ENCODE measurements at places on chromosomes 12 and 14.

GRCh38 chr14:67158566-67158965 lies 30.7 kb upstream of the GARIN2 start:
- no peak for DNase-seq

DNA sequence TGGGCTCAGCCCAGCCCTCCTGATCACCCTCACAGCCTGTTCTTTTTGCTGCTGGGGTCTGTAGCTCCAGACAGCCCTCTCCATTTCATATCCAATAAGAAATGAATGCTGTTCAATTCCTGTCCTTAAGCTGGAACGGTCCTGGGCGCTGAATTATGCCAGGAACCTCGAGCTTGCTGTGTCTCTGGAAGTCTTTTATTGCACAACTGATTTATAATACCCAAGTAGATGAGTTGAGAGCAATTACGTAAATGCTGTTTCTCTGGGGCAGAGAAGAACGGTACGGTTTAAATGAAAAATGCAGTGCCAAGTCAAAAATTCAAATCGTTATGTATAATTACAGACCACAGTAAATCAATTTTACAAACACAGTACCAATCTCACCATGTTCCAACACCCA lies 161.0 kb downstream of the SAMD4A start:
- DNase-seq: no peak

DNA sequence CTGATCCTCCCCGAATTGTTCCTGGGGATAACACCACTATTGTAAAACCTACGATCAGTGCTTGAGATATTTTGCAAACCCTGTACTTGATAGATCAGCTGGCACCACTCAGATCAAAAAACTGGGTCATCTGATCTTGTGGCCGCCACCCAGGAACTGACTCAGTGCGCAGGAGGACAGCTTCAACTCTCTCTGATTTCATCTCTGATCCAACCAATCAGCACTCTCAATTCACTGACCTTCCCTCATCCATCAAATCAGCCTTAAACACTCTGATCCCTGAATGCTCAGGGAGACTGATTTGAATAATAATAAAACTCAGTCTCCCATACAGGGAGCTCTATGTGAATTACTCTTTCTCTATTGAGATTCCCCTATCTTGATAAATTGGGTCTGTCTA lies 4.2 kb upstream of the XPOT start:
- peak; percentile 87 for DNase-seq

- DNase-seq: no peak
Observed at GRCh38 chr12:84692071-84692470, 220.5 kb downstream of the SLC6A15 start.

DNA sequence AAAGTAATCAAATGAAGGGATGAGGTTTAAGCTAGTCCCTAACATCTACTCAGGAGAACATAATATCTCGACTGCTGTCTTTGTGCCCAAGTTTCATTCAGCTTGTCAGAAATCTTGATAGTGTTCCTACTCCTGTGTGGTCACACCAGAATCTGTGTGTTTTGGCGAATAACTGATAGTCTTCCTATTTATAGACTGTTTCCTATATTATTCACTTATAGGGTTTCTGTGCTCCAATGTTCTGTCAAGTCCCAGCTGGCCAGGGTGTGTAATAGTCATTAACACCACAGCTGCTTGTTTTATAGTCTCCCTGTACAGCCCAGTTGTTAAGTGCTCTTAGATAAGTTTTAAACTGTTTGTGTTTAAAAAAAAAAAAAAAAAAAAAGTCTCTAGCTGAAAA lies 45.9 kb downstream of the GPR135 start:
- DNase-seq: no peak

GRCh38 chr12:77521508-77522115 lies 309.1 kb upstream of the NAV3 start:
- DNase-seq: no peak

- DNase-seq: no peak
Observed at GRCh38 chr12:31386364-31386777, 60.4 kb upstream of the SINHCAF start.

DNA sequence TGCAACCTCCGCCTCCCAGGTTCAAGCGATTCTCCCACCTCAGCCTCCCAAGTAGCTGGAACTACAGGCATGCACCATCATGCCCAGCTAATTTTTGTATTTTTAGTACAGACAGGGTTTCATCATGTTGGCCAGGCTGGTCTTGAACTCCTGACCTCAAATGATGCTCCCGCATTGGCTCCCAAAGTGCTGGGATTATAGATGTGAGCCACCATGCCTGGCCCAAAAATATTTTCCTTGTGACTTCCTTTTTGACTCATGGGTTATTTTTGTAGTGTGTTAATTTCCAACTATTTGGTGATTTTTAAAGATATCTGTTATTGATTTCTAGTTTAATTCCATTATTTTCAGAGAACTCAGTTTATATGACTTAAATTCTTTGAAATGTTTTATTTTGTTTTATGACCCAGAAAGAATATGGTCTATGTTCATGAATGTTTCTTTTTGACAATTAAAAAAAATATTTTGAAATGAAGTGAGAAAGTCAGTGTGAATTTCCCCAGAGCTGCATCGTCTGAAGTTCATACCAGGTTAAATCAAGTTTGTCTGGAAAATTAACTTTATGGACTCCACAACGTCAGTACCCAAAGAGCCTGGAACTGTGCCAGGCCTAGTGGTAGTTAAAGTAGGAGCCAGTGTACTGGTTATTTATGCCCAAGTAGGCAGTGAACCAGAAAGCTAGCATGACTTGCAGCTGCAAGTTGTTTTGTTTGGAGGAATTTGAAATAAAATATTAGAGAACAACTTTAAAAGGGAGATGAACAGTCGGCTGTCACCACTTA lies 2.8 kb upstream of the CDKL1 start:
- DNase-seq: no peak

GRCh38 chr14:56273951-56274350 lies 155.7 kb downstream of the PELI2 start:
- no peak for DNase-seq

- peak; percentile 30 for DNase-seq
Observed at GRCh38 chr14:22466491-22466890, 122.5 kb downstream of the DAD1 start.

DNA sequence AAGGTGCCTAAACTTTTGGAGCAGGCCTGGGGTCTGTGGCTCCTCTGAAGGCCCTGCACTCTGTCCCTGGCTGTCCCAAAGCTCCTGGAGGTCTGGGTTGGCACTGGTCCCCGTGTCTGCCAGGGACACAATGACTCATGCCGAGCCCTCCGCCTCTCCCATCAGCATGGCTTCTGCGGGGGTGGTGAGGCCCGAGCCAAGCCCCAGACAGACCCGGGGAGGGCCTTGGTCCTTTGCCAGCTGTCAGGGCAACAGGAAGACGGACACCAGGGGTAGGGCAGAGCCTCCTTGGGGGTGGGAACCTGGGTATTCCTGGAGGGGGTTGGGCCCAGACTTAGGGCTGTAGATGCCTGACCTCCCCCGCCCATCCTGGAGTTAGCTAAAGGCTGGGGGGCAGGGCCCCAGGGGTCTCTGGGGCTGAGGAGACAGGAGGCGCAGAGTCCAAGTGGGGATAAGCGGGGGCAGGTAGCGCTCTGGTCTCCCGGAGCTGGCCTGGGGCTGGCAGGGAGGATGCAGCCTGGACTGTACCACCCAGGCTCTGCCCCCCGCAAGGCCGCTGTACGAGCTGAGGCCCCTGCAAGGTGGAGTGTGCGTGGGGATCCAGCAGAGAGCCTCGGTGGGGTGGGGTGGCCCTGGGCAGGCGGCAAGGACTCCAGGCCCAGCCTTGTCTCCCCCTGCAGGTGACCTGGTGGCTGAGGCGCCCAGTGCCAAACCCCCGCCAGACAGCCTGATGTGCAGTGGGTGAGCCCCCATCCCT lies 16.4 kb upstream of the PUS1 start:
- peak; percentile 48 for DNase-seq

- DNase-seq: no peak
Observed at GRCh38 chr12:107368586-107368985, 275.2 kb upstream of the CRY1 start.

All from NCI-H226 (cell line).